M059J (cell line): ENCODE measurements at places on chromosomes 1 and 21. TPM values are rescaled to one million over a fixed set of nuclear protein-coding genes. Genes with fewer than 3 reads are reported as not detected.

The OR2G6 gene
- not detected in 2 replicates for total RNA-seq

The F13B gene
- total RNA-seq, result not detected in 2 replicates

The AJAP1 gene
- not detected in 2 replicates for total RNA-seq

The RYR2 gene
- 0.07 and 0.27 TPM in 2 replicates for total RNA-seq

The TDRD5 gene
- total RNA-seq, result not detected in 2 replicates

The TMCC2 gene
- 0.69 and 2.7 TPM in 2 replicates for total RNA-seq

The LGR6 gene
- not detected in 2 replicates for total RNA-seq

The TMPRSS2 gene
- 2.3 and 5.5 TPM in 2 replicates for total RNA-seq

The SELENBP1 gene
- total RNA-seq, result 2.6 and 4.5 TPM in 2 replicates

The ADCY10 gene
- 0.15 TPM in 1 of 2 replicates, not detected in the other for total RNA-seq

The TRIM45 gene
- 1.5 and 4.2 TPM in 2 replicates for total RNA-seq

The S1PR1 gene
- total RNA-seq, result 6.8 and 6.9 TPM in 2 replicates

The KCNK1 gene
- total RNA-seq, result 4.3 and 5.9 TPM in 2 replicates

The HSD3B2 gene
- not detected in 2 replicates for total RNA-seq

The PSEN2 gene
- total RNA-seq, result 25.5 and 31.2 TPM in 2 replicates

The SPRR2F gene
- not detected in 2 replicates for total RNA-seq

The CFAP74 gene
- not detected in 2 replicates for total RNA-seq
